CD4-positive, alpha-beta T cell treated with Interleukin-17A for 1 hour (primary cell): ENCODE measurements at places on chromosomes 2 and 18.
A peak's percentile ranks its signal among the peaks of the same experiment; 100 is the strongest.

- DNase-seq = no peak
These were observed 265.1 kb upstream of the TNP1 start for GRCh38 chr2:217125014-217125413.

GRCh38 chr2:121611730-121612705, 37.2 kb downstream of the CLASP1 start:
- peak; percentile 8 for DNase-seq

GRCh38 chr2:42052702-42053481, 5.1 kb downstream of the PKDCC start:
- DNase-seq = no peak

- no peak for DNase-seq
These were observed 393 bp downstream of the IL1R1 start for GRCh38 chr2:102142829-102143449.

- DNase-seq = peak; percentile 50
These were observed 682 bp downstream of the DUSP2 start for GRCh38 chr2:96144481-96145035.

DNA sequence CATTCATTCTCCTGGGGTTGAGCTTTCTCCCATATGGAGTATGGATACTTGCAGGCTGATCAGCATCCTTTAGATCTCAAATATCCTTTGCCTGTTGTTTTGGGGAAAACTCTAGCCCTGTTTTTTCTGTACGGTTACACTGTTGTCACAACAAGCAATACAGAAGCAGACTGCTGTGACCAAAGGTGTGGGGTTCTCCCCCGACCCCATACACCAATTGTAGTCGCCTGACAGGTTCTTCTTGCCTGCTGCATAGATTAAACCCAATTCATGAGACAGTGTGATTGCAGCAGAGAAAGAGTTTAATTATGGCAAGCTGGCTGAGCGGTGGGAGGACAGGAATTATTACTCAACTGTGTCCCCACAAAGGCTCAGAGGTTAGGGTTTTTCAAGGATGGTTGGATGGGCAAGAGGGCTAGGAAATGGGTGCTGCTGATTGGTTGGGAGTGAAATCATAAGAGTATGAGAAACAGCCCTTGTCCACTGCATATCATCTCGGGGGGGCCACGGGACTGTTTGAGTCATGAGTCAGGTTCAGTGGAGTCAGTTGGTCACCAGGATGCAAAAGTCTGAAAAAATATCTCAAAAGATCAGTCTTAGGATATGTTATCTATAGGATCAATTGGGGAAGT, 40.6 kb downstream of the ITGB1BP1 start:
- no peak for DNase-seq

DNA sequence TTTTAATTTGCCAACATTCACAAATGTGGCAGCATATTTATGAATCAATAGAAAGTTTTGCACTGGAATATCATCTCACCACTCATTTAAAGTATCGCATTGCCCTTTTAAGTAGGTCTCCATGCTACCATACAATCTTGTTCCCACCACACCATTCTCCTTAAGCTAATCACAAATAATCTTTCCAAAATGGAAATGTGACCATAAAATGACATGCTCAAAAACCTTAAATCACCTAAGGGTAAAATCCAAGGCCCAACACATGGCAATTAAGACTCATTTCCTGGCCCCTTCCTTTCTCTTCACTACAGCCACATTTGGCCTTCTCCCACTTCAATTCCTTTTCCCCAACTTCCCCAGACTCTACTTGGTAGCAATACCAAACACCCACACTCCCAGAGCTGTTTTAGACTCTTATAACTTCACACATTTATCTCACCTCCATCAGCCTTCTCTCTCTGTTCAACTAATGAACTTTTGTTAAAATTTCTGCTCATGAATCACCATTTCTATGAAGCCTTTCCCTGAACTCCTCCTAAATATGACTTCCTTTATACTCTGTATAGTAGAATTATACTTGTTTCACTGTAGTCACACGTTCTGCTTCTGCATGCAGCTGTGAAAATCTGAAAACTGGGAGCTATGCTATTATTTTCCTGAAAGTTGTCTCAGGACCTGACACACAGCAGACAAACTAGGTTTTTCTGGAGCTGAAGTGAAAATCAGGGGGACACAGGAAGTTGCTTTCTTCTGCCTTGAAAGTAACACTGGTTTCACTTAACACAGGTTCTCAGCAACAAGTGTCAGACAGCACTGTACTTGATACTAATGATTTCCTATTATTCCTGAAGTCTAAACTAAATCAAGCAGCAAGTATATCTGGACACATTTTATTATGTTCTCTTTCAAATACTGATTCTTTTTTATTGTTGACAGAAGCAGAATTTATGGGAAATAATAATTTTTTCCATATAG, 303.9 kb downstream of the ZEB2 start:
- DNase-seq = peak; percentile 36

- DNase-seq = no peak
These were observed 4.1 kb upstream of the KLHL30 start for GRCh38 chr2:238134393-238134785.

GRCh38 chr18:32530947-32531651, 60.4 kb upstream of the GAREM1 start:
- DNase-seq = no peak

- no peak for DNase-seq
These were observed 864.0 kb upstream of the ZEB2 start for GRCh38 chr2:145383961-145384360.

DNA sequence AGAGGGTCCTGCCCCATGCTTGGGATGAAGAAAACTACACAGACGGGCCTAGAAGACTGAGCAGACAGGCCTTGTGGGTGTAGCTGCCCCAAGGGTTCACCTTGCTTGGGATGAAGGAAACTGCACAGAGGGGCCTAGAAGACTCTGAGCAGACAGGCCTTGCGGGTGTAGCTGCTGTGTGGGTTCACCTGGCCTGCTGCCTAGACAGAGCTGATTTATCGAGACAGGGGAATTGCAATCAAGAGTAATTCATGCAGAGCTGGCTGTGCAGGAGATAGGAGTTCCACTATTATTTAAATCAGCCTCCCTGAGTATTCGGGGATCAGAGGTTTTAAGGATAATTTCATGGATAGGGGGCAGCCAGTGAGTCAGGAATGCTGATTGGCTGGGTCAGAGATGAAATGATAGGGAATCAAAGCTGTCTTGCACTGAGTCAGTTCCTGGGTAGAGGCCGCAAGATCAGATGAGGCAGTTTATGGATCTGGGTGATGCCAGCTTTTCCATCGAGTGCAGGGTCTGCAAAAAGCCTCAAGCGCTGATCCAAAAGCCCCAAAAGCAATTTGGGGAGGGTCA, 341.4 kb downstream of the GALR1 start:
- no peak for DNase-seq

- DNase-seq = peak; percentile 51
These were observed 15.5 kb downstream of the WDFY1 start for GRCh38 chr2:223929571-223930102.

- DNase-seq = no peak
These were observed 95.6 kb upstream of the KLHL14 start for GRCh38 chr18:32868406-32868805.
